ENCODE measurements at places on chromosomes 6 and 20.

- no peak for DNase-seq
Measured at GRCh38 chr20:59387891-59388290, 87.5 kb downstream of the EDN3 start.

DNA sequence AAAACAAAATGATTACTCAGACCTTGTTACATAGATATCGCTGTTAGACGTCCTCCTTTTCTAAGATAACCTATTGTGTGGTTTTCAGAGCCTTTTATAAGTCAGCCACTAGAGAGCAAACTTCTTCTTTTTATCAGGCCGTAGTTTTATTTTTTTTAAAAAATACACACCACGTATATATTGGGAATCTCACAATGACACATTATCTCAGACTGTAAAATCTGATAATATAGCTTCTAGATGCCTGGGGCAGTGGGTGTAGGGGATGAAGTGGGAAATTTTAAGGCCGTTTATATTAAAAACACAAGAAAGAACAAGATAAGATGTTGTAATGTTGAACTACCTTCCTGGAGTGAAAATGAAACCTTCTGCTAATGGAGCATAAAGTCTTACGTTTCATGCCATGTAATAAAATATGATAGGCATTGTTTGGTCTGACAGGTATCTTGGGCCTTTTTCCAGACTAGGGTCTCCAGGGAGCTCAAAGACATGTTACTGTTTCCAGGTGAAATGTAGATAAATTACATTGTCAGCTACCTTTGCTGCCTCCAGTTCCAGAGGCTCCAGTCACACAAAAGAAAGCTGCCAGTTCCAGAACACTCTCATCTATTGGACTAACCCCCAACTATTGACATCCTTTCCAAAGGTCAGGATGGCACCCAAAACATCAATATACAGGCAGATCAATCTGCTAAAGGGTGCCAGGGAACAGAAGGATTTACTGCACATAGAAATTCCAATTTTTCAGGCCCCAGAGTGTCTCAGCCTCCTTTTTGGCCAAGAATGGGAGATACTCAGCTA lies 130.2 kb upstream of the AKIRIN2 start:
- no peak for DNase-seq

DNA sequence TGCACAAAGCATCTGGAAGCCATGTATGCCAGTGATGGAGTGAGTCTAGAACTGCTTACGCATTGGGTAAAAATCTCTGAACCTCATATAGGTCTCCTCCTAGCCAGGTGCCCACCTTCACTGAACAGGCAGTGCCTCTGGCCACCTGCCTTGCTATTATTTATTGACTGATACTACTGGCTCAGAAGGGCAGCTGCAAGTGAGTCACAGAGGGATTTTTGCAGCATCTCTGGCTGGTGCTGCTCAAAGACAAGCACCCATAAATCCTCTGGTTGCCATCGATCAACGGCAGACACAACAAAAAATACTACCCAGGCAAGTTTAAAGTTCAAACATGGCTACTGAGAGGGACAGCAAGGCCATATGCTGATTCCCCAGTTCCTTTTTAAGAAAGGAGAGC lies 279.4 kb downstream of the UBE3D start:
- DNase-seq = no peak

DNA sequence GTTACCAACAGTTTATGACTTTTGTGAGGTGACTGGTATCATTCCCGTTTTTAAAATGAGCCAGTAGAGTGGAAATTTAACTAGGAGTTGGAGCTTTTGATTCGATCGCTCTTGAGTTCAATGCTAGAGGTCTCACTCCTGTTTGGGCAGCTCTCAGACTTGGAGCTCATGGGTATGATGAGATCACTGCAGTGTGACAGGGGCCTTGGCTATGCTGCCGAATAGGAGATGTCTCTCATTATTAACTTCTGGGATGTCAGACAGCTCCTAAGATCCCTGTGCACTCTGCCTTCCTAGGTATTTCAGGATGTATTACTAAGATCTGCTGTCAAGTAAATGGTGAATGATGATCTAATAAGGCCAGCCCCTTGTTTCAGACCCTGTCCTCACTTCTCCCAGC lies 20.4 kb downstream of the AKAP12 start:
- no peak for DNase-seq

DNA sequence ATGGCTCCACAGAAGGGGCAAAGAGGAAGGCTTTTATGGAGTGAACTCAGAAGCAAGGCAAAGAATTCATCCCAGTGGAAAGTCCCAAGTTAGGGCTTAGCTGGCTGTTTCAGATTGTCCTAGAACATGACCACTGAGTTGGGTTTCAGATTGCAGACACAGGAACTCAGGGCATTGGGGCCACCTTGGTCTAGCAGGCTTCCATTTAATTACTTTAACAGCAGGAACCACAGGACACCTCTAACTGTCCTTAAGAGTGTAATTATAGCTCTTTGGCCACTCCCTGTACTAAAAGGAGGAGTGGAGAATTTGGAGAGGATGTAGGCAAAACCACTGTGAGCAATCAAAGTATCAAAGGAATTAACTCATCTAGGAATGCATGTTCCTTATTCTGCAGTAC lies 150.6 kb upstream of the AGPAT4 start:
- DNase-seq = no peak

- peak; percentile 80 for DNase-seq
Measured at GRCh38 chr6:89311853-89312531, 3.1 kb downstream of the GABRR2 start.

DNA sequence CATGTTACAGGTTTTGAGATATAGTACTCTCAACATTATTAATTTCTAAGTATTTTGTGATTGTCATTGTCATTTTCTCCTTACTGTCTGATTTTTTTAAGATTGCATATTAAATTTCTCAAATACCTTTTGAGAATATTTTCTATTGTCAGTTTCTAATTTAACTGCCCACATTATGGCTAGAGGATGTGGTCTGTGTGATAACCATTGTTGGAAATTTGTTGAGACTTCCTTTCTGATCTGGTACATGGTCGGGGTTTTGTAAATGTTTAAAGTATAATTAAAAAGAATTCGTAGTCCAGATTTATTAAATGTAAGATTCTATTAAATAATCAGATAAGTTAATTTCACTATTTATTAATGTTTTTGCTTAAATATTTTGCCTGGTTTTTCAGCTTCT lies 60.1 kb downstream of the SLX4IP start:
- DNase-seq = no peak

- DNase-seq = no peak
Measured at GRCh38 chr6:19632786-19633185, 204.4 kb upstream of the ID4 start.

- DNase-seq = peak; percentile 66
Measured at GRCh38 chr6:147204060-147204785, at the start of gene STXBP5. Gene STXBP5 (plus strand): TSS chr6:147204417. CDS start chr6:147204533, 116 bp downstream.

GRCh38 chr20:63161176-63161651 lies 54.7 kb downstream of the YTHDF1 start:
- DNase-seq = no peak

DNA sequence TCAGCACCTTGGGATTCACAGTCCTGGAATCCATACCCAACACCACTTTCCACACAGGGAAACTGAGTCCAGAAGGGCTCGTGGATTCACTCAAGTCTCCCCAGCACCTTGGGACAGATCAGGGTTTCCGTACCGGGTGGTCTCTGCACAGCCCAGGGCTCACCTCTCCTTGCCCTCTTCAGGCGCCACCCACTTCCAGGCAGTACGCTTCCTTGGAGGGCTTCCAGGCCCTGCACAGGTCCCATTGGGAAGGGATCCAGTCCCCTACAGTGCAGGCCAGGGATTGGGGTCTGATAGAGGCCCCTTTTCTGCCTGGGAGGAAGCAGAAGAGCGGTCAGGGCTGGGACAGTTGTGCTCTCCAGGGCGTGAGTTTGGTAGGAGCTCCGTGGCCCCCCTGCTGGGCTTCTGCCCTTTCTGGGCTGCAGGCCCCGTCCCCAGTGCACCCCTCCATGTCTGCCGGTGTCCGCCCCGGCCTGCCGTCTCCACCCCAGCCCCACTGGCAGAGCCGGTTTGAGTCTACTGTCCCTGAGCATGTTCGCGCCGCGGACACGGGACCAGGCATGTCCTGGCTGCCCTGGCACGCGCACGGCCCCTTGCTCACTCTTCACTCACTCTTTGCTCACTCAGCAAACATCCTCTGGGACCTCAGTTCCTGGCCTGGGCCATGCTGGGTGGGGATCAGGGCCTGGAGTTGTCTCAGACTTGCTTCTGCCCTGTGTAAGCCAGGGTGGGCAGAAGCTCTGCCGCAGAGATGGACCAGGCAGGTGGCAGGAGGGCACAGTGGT lies 12.6 kb downstream of the SRC start:
- DNase-seq = no peak

- DNase-seq = no peak
Measured at GRCh38 chr6:29663300-29664042, 6.6 kb downstream of the MOG start.

DNA sequence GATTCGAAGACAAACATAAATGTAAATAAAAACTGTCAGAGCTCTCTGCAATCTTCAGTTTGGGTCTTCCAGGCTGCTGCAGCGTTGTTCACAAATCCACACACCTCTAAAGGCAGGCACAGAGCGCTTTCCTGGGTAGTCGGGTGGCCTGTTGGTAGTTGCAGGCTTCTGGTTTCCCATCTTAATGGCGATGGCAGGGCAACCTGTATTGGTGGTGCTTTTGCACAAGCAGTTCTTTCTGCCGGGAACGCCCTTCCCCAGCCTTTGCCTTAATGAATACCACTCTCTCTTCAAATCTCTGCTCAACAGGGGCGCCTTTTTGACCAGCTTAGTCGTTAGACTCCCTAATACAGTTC lies 723 bp upstream of the IFT52 start:
- peak; percentile 50 for DNase-seq

GRCh38 chr20:39795401-39796272 lies 833.5 kb downstream of the DHX35 start:
- no peak for DNase-seq

GRCh38 chr6:154112181-154112809 lies 73.3 kb downstream of the OPRM1 start:
- no peak for DNase-seq

GRCh38 chr6:100925749-100926148 lies 44.6 kb upstream of the ASCC3 start:
- no peak for DNase-seq

- DNase-seq = no peak
Measured at GRCh38 chr20:22791396-22791795, 207.0 kb upstream of the FOXA2 start.

GRCh38 chr6:161727083-161727833 lies 453.4 kb upstream of the AGPAT4 start:
- DNase-seq = no peak

GRCh38 chr6:159098636-159099106 lies 53.9 kb upstream of the TAGAP start:
- no peak for DNase-seq

DNA sequence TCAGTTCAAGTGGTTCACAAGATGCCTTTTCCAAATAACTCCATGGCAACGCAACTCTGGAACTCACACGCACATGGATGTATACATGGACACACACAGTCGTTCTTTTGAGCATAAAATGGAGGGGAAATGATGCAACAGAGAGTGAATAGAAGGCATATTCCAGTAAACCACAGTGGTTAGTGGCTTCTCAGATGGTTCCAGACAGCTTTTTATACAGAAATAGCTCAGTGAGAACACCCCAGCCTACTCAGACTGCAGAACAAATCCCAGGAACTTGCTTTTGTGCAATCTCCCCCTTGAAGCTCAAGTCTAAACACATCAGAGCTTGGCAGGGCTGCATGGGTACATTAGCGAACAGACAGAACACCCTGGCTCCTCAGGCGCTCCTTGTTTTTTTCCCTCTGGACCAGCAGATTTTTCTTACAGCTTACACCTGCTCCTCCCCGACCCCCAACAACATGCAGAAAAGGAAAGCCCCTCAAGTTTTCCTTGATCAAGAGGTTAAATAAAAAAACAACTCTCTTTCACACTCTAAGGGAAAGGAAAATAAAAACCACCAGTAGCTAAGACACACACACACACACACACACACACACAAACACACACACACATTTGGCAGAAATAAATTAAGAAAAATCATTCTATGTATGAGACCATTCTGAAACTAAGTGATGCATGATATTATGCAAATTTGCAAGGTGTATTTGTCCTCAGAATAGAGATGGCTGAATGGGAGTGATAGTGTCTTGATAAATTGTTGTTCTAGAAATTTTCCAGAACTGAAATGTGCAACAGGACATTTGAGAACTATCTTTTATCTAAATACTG lies 51.2 kb upstream of the RANBP9 start:
- no peak for DNase-seq

DNA sequence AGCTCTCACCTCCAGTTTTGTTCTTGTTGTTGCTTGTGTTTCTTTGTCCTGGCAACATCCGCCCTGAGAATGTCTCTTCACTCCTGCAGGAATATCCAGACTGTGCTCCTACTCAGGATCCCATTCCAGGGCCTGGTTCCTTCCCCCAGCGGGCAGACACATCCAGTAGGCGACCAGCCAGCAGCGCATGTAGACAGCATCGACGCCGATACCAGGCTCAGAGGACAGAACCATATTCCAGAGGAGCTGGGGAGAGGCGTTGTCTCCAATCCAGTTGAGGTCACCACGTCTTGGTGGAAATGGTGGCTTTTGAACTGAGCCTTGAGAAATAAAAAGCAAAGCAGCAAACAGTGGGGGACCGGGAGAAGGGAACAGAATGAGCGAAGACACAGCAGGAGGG lies 114.6 kb upstream of the THBS2 start:
- DNase-seq = no peak

DNA sequence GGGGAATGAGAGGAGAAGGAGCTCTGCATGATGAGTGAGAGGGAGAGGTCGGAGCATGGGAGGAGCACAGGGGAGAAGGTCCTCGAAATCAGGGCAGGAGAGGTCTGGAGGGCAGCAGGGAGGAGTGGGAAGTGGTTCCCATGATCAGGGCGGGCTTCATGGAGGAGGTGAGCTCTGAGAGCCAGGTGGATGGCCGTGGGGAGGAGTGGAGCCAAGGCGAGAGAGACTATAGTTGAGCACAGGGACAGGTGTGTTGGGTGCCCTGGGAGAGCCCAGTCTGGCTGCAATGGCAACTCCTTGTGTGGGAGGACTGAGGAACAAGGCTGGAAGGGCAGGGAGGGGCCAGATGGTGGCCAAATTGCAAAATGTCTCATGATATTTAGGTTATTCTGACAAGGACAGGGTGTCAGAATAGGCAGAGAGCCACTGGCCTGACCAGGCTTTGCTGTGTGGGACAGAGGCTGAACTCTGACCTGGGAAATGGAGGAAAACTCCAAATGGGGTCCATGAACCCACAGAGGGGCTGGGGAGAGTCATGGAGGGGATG lies 21.4 kb downstream of the TTBK1 start:
- no peak for DNase-seq

DNA sequence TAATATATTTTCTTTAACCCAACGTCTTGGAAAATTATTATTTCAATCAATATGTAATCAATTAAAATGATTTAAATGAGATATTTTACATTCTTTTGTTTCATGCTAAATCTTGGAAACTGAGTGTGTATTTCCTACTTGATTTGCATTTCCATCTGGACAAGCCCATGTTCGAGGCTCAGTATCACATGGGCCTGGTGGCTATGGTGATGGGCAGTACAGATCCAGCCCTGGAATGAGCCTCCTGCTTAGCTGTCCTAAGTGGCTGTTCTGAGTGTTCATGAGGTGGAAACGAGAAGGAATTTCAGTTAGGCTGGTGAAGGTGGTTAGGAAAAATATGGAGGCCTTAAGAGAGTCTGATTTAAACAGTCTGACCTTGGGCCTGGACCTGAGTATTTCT lies 73.0 kb upstream of the ATXN1 start:
- DNase-seq = no peak
